GM03348 (cell line): ENCODE measurements at places on chromosomes 4 and X.
A peak's percentile ranks its signal among the peaks of the same experiment; 100 is the strongest.

GRCh38 chr4:52112411-52112810 is 61.3 kb downstream of the SPATA18 start:
- no peak for DNase-seq

GRCh38 chr4:153261914-153262313 is 57.7 kb downstream of the TRIM2 start:
- DNase-seq, result no peak

GRCh38 chr4:15651676-15652075 is 3.5 kb downstream of the FBXL5 start:
- no peak for DNase-seq

- DNase-seq, result peak; percentile 80
These were observed 10.3 kb downstream of the RTL5 start for GRCh38 chrX:72121383-72121782.

GRCh38 chr4:89137695-89138094 is 26.4 kb downstream of the TIGD2 start:
- no peak for DNase-seq

DNA sequence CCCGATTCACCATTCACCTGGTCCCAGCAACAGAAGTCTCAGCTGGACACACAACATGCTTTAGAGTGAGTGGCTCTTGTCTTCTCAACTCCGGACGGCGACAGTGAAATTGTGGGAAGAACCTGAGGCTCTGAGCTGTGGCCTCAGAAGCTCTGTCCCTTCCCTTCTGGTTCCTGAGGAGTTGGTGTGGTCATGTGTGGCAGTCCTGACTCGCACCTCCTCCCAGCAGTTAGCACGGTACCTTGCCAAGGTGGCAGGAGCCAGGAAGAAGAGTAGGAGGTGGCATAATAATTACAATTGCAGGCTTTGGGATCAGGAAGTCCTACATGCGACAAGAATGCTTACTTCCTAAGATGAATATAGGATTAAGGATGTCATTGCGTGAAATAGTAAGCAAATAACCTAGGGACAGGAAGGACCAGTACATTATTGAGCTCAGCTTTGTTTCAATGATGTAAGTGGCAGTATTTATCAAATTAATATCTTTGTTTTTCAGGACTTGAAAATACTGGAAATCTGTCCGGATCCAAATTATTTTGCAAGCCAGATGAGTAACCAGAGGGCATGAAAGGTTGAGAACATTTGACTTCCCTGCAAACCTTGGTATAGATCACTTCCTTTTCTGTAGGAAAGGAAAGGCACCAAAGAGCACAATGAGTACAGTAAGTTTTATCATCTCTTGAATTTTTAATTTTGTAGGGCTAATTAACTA is 21.1 kb downstream of the RNF4 start:
- no peak for DNase-seq

GRCh38 chr4:15451181-15451865 is 18.4 kb upstream of the CC2D2A start:
- DNase-seq, result peak; percentile 38

GRCh38 chrX:154074199-154074598 is 23.3 kb downstream of the MECP2 start:
- peak; percentile 58 for DNase-seq

DNA sequence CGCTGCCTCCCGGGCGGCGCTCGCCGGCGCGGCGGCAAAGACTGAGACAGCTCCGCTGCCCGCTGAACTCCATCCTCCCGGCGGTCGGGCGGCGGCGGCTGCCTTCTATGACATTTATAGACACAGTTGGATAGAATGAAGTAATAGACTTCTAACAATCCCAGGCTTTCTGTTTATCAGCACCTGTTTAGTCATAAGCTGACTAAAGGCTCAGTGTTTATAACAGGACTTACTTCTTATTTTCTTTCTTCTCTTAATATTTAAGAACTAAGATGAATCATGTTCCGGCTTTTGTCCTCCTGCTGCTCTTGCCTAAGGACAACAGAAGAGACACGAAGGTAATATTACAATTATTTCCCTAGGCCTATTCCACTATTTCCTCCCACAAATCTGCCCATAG is 3.9 kb downstream of the ARL13A start:
- DNase-seq, result no peak

GRCh38 chr4:68461790-68462189 is 14.5 kb downstream of the TMPRSS11E start:
- no peak for DNase-seq

DNA sequence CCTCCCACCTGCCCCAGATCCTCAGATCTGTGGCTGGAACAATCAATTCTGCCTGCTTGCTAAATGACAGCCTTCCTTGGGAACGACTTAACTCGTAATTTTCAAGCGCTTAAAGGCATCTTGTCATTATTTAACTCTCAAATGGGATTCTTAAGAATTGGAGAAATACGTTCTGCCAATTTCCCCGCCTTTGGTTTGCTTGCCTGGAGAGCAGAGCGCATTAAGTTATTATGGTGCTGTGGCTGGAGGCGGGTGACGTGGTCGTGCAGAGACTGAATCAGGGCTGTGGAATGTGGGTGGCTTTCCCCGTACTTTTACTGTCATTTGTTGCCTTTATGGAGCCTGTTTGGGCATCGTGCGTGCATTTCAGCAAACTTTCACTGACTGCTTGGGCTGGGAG is 78.9 kb upstream of the PSAPL1 start:
- peak; percentile 86 for DNase-seq

DNA sequence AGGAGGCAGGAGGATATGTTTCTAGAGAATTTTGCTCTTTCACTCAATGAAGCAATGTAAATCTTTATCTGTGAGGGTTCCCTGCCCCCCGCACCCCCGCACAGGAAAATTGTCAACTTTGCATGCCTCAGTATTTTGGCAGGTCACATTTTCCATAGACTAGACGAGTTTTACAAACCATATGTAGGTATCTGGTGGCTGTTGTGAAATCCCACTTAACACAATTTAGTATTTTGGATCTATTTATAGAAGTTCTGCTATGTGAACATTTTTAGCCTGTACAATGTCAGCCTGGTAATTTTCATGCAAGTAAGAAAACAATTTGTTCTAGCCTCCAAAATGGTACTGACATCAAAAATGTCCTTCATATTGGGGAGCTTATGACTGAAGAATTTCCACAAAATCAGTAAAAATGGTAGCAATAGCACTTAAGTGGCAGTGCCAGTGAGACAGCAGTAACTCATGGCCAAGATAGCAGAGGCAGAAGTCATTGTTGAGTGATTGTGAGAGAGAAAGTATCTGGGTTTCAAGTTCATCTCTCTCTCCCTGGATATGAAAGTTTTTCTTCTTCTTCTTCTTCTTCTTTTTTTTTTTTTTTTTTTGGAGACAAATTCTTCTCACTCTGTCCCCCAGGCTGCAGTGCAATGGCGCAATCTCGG is 12.4 kb upstream of the FRYL start:
- DNase-seq, result no peak

DNA sequence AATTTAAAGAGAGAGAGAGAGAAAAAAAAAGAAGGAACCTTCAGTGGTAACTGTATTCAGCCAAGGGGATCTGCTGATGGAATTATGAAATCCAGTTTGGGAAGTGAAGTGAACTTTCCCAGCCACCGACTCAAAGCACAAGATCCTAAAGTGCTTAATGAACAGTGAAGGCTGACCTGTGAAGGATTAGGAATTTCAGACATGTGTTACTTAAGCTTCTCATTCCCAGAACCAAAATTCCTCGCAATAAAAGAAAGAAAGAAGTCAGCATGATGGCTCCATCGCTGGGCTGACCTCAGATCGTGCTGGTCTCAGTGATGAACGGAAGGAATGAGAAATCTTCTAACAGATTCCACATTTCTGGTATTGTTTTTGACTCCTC is 135.2 kb downstream of the ARSF start:
- DNase-seq, result peak; percentile 28

- no peak for DNase-seq
These were observed 65.4 kb upstream of the NKX1-1 start for GRCh38 chr4:1471443-1472147.

DNA sequence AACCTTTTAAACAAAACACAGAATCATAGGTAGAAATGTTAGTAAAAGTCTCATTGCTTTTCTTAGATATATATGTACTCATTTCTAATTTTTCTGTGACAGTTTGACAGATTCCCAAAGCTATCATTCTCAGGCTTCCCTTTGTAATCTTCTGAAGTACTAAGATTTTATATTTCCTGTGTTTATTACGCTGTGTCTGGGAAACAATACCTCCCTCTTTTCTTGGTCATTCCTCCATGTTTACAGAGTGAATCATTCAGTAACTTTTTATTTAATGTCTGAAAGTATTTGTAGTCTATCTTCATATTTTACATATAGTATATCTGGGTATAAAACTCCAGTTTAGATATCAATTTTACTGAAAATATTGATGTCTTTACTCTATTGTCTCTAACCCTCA is 1826.3 kb upstream of the IGFBP7 start:
- DNase-seq, result no peak

- peak; percentile 58 for DNase-seq
These were observed 80.9 kb downstream of the CNGA2 start for GRCh38 chrX:151815398-151815797.

- DNase-seq, result no peak
These were observed 57.4 kb downstream of the ANTXR2 start for GRCh38 chr4:80015407-80016189.

DNA sequence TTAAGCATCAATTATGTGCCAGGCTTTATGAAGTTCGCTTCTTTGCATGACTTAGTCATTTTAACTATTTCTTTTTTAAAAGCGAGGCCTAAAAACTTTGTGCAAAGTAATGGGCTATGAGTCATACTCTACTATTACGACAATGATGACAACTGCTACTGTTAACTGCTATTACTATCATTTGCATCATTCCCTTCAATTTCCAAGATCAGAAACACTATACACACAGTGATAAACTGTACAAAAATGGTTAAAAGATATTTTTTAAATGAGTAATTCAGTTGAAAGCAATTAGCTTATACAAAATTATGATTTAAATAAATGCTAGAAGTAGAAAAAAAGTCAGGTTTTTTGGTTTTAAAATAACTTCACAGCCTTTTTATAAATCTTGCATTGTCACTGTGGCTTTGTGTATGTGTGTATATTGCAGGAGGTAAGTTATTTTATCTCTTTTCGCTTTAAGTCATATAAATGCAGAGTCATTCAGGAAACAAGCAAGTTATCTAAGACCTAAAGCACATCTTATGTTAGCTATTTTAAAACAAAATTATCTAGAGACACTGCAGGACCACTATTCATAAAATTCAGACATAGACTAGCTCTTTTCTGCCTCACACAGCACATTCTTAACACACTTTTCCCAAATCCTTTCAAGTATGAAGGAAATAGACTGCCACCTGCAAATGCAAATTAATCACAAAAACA is 18.5 kb upstream of the CXCL3 start:
- peak; percentile 58 for DNase-seq

GRCh38 chrX:8075636-8076035 is 95.4 kb downstream of the VCX2 start:
- DNase-seq, result no peak

DNA sequence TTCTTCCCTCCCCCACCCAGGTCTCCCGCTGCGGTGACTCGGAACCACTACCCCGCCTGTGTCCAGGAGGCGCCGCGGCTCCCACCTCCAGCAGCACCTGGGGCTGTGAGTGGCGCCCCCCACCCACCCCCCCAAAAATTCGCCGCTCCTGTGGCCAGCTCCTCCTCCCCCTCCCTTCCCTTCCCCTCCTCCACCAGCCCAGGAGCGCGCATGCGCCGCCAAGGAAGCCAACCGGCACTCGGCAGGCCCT is 278 bp downstream of the CLOCK start:
- no peak for DNase-seq

- no peak for DNase-seq
These were observed 40.8 kb downstream of the JADE1 start for GRCh38 chr4:128850252-128850651.

- DNase-seq, result no peak
These were observed 270.5 kb downstream of the TENM3 start for GRCh38 chr4:182513587-182514291.

DNA sequence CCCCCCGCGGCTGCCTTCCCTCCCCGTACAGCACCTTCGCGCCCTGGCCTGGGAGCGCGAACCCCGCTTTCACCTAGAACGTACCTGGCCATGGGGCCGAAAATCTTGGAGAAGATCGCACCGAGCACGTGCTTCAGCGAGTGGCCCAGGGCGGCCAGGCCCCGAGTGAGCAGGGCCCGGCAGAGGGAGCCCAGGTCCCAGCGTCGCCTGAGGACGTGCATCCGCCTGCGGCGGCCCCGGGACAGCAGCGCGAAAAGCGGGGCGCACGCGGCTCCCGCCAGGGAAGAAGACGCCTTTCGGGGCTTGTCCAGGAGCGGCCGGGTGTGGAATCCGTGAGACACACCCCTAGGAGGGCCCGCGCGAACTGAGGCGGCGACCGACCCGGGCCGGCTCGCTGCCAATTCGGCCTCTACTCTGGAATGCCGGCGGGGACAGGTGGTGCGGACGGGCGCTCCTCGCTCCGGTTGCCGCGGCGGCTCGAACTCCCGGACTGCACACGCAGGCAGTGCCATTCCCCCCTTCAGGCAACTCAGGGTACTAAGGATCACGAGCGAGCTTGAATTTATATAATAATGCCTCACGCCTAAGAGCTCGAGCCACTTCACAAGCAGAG is at the start of gene HS6ST2:
Gene HS6ST2, minus strand, starts transcription at position 539 of the 613 bp plus-strand sequence.
- DNase-seq, result no peak

DNA sequence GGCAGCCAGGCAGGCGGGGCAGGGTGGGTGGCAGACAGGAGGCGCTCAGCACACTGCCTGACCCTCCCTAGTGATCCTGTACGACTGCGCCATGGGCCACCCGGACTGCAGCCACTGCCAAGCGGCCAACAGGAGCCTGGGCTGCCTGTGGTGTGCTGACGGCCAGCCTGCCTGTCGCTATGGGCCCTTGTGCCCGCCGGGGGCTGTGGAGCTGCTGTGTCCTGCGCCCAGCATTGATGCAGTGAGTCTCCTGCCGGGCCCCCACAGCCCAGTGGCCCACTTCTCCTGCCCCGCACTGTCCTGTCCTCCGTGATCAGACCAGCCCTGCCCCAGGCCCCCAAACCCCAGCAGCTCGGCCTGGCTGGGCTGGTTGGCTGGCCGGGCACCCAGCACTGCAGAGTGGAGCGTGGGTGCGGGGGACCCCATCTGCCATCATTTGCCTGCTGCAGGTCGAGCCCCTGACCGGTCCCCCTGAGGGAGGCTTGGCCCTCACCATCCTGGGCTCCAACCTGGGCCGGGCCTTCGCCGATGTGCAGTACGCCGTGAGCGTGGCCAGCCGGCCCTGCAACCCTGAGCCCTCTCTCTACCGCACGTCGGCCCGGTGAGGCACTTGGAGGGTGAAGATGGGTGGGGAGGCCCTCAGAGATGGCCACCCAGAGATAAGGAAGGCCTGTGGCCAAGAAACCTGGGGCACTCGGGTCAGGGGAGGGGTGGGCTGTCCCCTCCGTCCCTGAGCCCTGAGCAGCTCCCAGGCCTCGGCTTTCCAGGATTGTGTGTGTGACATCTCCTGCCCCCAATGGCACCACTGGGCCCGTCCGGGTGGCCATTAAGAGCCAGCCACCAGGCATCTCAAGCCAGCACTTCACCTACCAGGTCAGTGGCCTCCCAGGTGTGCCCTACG is 7.6 kb downstream of the PLXNB3 start:
- DNase-seq, result no peak

DNA sequence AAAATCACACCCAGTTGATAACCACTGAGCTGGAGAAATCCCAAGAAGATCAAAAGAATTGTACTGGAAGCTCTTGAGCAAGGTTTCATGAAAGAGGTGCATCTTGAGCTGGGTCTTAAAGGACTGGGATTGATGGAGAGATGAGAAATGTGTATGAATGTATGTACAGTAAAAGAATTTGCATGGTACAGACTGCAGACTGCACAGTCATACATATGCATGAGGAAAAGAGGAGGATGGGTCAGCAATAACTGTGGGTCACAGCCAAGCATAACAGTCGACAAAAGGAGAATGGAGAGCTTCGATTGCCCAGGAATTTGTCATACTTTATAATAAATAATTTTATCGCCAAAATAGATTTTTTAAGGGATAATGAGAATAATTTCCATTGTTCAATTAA is 4.8 kb upstream of the RELL1 start:
- no peak for DNase-seq

- DNase-seq, result no peak
These were observed 70.8 kb downstream of the GAB1 start for GRCh38 chr4:143407474-143407873.
